Stimulated activated CD4-positive, alpha-beta T cell treated with anti-CD3 and anti-CD28 coated beads, Interleukin-1b, Interleukin-23, amount 100 ng/mL, for 4 hours (primary cell): ENCODE measurements at places on chromosomes 7 and 10.

DNA sequence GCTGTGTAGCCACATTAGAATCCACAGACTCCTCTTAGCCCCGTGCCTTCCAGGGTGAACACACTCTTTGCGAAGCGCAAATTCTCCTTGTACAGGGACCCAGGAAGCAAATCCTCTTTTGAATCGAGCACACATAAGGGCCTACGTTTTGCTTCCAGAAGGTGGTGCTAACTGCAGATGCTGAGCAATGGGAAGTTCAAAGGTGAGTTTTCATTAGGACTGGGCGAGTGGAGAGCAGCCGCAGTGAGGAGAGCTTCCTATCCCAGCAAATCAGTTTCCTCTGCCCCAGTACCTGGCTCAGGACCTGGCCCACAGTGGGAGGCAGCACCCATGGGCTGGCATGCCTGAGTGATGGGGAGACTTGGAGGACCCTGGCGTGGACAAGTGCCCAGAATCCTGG is 23.5 kb upstream of the GPR26 start:
- no peak for DNase-seq

GRCh38 chr7:1535100-1535458 is 4.6 kb downstream of the MAFK start:
- DNase-seq: no peak

DNA sequence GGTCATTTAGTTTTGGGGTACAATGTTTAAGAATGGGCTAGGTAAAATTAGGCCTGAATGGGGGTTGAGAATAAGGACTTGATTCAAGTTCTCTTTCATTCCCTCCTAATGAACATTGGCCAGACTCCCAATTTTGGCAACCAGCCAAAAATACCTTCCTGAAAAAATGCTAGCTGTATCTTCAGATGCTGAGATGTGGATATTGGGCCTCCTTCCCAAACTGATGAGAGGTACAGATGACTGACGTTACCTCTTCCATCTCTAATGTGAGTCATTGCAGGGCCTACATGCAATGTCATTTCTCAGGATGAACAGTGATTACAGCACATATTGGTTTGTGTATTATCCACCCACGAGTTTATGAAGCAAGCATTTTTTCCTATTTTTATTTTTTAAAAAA is 151.6 kb downstream of the SND1 start:
- DNase-seq: no peak

- no peak for DNase-seq
Observed at GRCh38 chr10:97298223-97298571, 5.8 kb upstream of the ARHGAP19 start.

GRCh38 chr7:2936891-2937580 is 92.9 kb upstream of the GNA12 start:
- DNase-seq: no peak

- DNase-seq: no peak
Observed at GRCh38 chr10:6491841-6492609, 88.1 kb downstream of the PRKCQ start.

DNA sequence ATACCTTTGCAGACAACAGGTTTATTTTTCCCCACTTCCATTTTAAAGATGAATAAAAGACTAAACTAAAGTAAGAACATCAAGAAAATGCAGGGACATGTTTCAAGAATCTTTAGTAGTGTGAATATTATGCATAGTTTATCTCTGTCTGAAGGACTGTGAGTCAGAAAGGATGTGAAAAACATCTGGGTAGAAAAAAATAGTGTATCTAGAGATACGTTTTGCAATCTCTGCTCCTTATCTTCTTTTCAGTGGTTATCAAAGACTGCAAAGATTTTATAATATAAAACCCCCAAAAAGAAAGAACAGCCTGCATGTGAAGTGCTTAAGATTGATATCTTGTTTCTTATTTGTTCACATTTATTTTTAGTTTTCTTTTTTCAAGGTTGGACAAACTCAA is 101.9 kb upstream of the ARHGAP21 start:
- no peak for DNase-seq
